RCC 7860 (cell line): ENCODE measurements at places on chromosomes 6 and 20.

DNA sequence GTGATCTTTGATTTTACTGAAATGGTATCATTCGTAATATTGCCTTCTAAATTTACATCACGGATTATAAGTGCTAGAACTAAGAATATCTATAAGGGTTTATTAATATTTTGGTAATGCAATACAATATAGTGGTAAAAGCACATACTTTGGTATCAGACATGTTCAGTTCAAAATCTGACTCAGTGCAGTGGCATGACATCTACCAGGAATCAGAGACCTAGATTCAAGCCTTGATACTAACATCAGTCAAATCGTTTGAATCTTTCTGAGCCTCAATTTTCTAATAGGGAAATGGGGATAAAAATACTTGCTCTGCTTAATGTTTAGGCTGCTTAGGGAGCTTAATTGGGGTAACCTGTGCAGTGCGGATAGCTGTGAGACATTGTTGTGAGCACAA lies 488.0 kb downstream of the BCKDHB start:
- no peak for DNase-seq

DNA sequence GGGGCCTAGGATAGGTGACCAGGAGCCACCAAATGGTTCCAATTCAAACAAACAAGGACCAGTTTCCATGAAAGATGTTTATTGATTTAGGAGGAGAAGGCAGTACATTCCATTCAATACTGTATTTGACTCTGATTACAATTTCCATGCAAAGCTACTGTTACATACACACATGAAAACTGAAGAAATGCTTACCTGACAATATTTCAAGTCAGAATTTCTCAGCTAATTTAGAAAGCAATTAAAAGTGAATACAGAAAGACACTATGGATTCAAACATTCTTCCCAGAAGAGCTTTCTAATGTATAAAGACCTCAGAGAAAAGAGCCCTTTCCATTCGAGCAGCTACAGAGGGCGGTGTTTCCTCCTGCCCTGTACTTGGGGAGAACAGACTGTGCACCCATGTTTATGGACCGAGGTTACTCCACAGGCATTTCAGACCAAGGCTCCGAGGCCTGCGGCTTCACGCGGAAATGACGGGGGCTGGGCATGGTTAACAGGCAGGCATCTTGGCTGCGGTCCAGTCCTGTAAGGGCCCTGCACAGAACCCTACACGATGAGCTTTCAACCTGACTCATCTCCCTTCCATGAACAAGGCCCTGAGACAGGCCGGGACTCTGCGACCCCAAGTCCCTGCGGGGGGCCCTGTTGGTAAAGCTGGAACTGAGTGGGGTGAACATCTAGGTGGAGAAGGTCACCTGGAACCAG lies 25.7 kb upstream of the TCFL5 start:
- DNase-seq = no peak

- DNase-seq = no peak
Measured at GRCh38 chr6:17980329-17980728, 7.1 kb downstream of the KIF13A start.

- no peak for DNase-seq
Measured at GRCh38 chr6:128343706-128344105, 176.7 kb downstream of the PTPRK start.

DNA sequence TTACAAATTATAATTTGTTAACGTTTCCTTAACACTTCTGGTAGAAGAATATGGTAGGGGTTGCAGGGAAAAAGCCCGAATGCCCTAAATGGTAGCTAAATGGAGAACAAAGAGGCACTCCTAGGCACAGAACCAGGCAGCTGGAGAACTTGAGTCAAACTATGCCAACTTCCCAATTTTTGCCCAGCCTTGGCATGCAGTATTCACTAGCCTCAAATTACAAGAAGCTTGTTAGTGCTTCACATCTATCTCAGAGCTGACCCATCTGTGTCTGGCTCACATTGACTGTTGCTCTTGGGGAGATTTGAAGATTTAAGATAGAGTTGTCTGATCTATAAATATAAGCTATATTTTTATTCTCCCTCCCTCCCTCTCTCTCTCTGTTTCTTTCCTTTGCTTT lies 19.4 kb upstream of the LRFN2 start:
- no peak for DNase-seq

- no peak for DNase-seq
Measured at GRCh38 chr6:146388736-146389364, 154.8 kb upstream of the RAB32 start.

DNA sequence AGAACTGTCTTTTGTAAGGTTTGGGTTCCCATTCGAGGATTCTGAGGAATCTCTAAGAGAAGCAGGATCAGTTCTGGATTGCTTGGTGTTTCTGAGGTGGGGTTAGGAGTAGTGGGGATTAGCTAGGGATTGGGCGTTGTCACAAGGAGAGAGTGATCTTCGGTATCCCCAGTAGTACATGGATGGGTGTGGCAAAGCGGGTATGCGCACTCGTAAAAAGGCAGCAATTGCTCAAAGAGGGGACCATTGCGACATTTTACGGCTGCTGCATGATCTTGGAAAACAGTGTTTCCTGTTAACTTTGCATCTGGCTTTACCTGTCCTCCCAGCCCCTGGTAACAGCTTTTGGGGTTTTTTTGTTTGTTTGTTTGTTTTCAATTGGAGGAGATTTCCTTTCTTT lies 9.7 kb upstream of the ZSCAN9 start:
- no peak for DNase-seq

DNA sequence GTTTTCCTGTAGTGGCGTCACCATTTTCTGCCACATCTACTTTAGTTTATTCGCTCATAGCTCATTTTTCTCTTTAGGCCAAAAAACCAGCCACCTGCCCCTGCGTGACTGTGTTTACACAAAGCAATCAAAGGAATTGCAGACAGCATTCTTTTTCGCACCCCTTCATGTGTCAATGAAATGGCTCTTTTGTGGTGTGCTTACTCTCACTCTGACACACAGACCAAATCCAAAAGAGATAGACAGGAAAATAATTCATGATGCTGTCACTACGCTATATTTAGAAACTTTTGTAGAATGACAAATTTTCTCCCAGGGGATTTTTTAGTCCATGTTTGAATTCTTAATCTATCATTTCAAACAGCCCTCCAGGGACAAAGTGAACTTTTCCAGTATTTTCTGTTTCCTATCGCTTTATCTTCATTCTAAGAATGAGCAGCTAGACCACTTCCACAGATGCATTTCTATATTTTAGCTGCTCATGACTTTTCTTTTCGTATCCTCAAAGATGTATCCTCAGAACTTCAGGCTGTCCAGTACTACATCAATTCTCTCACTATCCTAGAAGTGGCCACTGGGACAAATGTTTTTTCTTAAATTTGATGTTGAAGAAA lies 37.9 kb upstream of the KHDRBS2 start:
- no peak for DNase-seq

DNA sequence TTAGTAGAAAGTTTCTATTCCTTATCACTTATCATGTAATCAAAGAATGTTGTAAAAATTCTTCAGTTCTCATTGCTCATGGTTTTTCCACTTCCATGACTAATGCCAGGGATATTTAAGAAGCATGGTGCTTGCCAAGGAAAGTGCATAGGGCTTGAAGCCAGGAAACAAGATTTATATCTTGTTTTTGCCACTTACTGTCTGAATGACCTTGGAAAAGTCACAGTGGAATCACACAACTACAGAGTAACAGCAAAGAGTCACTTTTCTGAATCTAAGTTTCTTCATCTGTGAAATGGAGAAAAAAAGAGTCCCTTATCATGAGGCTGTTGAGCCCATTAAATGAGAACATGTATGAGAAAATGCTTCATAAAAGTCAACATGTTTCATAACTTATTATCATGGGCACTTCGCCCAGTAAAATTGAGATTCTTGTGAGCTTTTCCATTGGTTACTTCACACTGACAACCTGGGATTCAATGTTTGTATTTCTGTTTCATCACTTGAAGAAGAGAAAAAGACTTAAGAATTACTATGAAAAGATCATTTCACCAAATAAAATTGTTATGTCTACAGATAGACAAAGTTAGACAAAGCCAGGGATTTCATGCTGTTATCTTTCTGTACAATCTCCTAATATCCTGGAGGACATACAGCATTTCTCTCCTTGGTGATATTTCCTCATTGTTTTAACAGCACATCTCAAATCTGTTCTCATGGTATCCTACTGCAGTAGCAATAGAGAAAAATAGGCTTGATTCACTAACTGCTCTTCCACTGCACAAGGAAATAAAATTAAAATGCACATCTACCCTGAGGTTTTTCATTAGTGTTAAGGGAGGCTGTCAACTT lies 7.6 kb upstream of the BMP5 start:
- DNase-seq = peak; percentile 77

GRCh38 chr6:4805553-4806336 lies 29.5 kb downstream of the CDYL start:
- no peak for DNase-seq

DNA sequence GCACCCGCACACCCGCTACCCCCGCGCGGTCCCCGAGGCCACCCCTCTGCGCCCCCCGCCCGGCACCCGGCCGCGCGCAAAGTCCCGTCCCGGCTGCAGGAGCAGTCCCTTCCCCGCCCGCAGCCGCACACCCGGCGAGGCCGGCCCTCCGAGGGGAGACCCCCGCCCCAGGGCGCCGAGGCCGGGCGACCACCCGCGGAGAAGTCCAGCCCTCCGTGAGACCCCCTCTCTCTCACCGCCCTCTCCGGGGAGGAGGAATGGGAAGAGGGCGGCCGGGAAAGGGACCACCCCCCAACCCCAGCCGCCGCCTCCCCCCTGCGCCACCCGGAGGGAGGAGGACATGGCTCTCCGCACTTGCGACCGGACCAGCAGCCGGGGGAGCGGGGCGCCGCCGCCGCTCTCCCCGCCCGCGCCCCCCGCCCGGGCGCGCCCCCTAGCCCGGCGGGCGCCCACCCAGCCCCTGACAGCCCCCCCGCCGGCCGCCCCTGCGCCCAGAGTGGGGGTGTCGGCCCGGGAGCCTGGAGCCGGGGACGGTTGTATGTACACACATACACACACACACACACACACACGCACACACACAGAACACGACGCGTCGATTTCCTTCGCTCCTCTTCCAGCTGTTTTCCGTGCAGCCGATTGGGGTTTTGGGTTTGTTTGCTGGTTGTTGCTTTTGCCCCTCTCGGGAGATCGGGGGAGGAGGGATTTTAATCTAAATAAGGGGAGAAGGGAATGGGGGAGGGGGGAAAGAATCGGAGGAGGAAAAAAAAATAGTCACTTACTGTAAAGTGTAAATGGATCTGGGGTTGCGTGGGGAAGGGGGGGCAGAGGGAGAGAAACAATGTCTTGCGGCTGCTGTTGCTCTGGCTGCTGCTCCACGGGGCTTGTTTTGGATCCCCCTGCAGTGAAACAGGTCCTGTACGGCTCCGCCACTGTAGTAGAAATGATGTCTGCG lies at the start of gene ATXN1:
ATXN1 (minus strand) TSS at position 945 of the 955 bp plus-strand sequence.
- no peak for DNase-seq

- no peak for DNase-seq
Measured at GRCh38 chr6:164109770-164110140, 695.2 kb downstream of the QKI start.

DNA sequence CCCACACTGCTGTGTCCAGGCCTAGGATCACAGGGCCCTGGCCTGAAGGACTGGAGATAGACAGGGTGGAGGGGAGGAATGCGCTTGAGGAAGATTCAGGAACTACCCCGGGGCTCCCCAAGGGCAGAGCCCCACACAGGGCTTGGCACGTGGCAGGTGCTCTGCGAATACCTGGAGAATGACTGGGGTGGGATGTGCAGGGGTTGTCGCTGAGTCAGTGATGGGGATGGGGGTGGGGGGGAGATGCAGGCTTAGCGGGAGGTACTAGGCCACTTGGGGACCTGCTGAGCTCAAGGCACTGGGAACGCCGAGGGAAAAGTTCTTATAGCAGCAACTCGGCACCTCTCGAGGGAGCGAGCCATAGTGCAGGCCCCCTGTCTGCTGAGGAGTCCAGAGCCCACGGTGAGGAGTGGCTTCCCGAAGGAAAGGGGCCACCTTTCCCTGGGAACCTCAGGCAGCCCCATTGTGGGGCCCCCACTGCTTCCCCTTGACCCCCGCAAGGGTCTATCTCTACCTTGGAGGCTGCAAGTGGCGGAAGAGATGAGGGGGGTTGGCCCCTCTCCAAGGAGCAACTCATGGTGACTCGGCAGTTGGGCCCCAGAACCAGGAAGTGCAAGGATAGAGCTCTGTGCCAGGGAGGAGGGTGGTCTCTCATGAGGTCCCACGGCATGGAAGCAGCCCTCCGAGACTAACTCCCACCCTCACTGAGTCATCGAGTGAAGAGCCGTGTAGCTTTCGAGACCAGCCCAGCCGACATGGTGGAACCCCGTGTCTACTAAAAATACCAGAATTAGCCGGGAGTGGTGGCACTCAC lies 33.1 kb downstream of the SRC start:
- peak; percentile 63 for DNase-seq

- DNase-seq = no peak
Measured at GRCh38 chr20:40768105-40768504, 79.1 kb upstream of the MAFB start.

- DNase-seq = no peak
Measured at GRCh38 chr6:82915666-82916065, 150.0 kb downstream of the UBE3D start.

DNA sequence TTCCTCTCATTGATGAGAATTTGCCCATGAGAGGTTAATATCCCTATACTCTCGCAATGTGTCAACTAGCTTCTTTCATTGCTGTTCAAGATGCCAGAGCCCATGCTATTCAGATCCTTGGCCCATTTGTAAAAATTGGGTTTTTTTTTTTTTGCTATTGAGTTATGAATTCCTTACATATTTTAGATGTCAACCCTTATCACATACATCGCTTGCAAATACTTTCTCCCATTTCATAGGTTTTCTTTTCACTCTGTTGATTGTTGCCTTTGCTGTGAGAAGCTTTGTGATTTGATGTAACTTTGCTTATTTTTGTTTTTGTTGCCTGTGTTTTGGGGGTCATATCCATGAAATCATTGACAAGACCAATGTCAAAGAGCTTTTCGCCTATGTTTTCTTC lies 32.2 kb upstream of the IPCEF1 start:
- no peak for DNase-seq
